Nephron progenitor cell (in vitro differentiated cells): ENCODE measurements at places on chromosomes 5 and 9.

DNA sequence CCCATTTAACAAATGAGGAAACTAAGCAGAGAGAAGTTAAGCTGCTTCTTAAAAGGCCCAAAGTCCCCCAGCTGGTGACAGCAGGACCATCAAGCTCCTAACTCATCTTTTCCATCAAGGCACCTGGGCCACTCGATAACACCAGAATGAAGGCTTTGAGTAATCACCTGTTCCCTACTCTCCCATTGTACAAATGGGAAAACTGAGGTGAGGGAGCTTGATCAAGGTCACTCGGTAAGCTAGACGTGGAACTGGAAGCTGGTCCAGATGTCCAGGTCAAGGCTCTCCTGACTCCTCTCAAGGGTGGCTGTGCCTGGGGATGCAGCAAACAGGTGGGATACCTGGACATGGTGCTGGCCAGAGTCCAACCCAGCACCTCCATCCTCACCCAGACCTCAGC is 90.6 kb upstream of the SHB start:
- no peak for DNase-seq

DNA sequence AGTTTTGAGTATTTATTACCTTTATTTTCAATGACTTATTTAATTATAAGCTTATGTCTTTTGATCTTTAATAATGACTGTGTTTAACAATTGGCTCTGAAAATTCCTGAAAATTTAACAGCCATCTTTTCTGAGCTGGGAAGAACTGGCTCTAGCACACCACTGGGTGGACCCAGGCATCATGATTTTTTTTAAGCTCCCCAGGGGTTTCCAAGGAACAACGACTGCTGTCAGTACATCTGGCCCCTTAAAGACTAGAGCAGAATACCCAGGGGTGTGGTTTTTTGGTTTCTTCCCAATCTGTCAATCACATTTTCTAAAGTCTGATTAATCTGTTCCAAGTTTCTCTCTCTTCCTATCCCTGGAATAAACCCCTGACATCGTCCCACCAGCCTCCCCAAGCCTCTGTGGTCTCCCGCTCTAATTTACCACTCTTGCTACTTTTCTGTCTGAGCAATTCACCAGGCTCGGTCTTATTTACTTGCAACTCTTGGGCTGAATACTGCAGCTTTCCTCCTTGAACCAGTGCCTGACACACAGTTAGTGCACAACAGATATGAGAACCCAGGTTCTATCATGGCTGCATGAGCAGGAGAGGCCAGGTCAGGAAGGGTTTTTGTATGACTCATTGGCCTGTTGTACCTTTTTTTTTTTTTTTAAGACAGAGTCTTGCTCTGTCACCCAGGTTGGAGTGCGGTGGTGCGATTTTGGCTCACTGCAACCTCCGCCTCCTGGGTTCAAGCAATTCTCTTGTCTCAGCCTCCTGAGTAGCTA is 321.9 kb downstream of the ZSWIM6 start:
- DNase-seq, result no peak

GRCh38 chr9:131387394-131387793 is 6.5 kb upstream of the PRRC2B start:
- no peak for DNase-seq

GRCh38 chr9:133932181-133932580 is 59.9 kb downstream of the VAV2 start:
- no peak for DNase-seq

- no peak for DNase-seq
Observed at GRCh38 chr9:72687331-72687730, 165.9 kb downstream of the TMC1 start.

GRCh38 chr9:137161558-137162486 is 8.0 kb downstream of the LRRC26 start:
- peak; percentile 34 for DNase-seq

GRCh38 chr5:10479154-10479721 is 37.6 kb downstream of the ROPN1L start:
- no peak for DNase-seq
